ENCODE measurements at places on chromosomes 2 and 18. TPM values are rescaled to one million over a fixed set of nuclear protein-coding genes. Genes with fewer than 3 reads are reported as not detected.
A peak's percentile ranks its signal among the peaks of the same experiment; 100 is the strongest.

The CREG2 gene
- total RNA-seq: not detected

The ONECUT2 gene
- 0.05 TPM for total RNA-seq

GRCh38 chr2:154361276-154361675, 337.2 kb upstream of the KCNJ3 start:
- no peaks in the 10 kb centered on the region for H3K4me1 ChIP-seq
- no peaks in the 10 kb centered on the region for H3K36me3 ChIP-seq
- H3K27ac ChIP-seq: no peak overlapping the region
- H3K27me3 ChIP-seq: peaks cover under 1% of the 10 kb centered on the region

DNA sequence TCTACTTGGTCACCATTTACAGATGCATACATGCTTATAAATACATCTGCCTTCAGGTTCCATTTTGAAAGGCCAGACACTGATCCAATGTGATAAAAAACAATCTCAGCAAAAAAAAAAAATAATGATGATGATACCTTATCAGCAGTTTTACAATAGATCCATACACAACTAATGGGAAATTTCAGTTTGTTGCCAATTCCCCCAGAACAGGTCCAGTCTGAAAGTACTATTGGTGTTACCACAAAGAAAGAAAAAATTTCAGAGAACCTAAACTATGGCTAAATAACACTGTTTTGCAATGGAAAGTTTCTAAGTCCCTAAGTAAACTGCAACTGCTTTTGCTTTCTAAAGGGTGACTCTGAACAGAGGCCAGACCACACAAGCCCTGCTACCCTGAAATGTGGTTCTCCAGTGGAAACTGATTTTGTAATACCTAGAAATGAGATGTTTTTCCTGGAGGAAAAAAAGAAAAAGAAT, 54.1 kb downstream of the LPIN2 start:
- DNase-seq: no peak
- peak overlapping the region; percentile 86 for H3K27ac ChIP-seq
- H3K27me3 ChIP-seq: no peaks in the 10 kb centered on the region
- no peak overlapping the region for H3K4me3 ChIP-seq
- peaks cover 16% of the 10 kb centered on the region for H3K36me3 ChIP-seq
- peaks cover 54% of the 10 kb centered on the region for H3K4me1 ChIP-seq

DNA sequence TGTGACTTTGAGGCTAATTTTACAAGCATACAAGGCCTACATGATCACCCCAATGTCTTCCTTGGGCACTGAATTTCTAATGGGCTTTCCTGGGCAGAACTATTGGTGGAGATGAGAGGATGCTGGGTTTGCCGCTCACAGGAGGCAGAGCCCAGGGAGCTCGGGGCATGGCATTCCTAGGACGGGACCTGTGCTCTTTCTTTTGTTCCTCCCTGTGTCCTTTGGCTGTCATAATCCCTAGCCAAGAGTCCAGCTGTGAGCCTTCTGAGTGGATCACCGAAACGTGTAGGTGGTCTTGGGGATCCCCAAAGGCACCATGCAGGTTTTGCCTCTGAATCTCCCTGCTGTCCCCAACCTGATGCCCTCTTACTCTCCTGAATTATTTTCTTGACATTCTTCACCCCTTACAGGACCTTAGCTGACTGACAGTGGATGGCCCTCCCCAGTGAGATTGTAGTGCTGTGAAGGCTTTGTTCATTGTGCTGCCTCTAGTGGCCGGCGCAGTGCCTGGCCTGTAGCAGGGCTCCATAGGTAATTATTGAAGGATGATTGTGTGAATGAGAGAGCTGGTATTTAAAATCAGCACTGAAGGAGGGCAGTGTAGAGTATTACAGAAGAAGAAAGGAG, 221.9 kb downstream of the ZNF407 start:
- no peak for DNase-seq
- no peak overlapping the region for H3K27ac ChIP-seq
- H3K4me3 ChIP-seq: no peak overlapping the region

DNA sequence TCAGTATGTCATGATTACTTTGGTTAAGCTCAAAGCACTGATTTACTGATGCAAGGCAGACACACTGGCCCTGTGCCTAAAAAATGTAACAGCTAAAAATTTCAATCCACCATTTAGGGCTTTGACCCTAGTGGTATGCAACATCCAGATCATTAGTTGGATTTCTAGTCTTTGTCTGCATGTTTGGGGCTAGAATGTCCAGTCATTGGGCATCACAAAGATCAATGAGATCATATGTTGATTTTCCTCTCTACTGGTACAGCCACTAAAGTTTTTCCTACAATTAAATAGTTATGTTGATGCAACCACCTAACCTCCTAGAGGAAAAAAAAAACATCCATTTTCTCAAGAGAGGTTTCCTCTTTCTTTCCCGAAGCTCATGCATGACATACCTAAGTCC, 53.4 kb upstream of the REV1 start:
- peaks cover 41% of the 10 kb centered on the region for H3K4me1 ChIP-seq
- DNase-seq: no peak
- H3K4me3 ChIP-seq: peak overlapping the region; percentile 7
- peak overlapping the region; percentile 89 for H3K27ac ChIP-seq
- H3K36me3 ChIP-seq: peaks cover 12% of the 10 kb centered on the region

- no peaks in the 10 kb centered on the region for H3K27me3 ChIP-seq
- peaks cover 24% of the 10 kb centered on the region for H3K4me1 ChIP-seq
- no peaks in the 10 kb centered on the region for H3K36me3 ChIP-seq
- H3K4me3 ChIP-seq: no peak overlapping the region
- DNase-seq: no peak
These were observed 29.0 kb upstream of the CFAP36 start for GRCh38 chr2:55490554-55490953.

DNA sequence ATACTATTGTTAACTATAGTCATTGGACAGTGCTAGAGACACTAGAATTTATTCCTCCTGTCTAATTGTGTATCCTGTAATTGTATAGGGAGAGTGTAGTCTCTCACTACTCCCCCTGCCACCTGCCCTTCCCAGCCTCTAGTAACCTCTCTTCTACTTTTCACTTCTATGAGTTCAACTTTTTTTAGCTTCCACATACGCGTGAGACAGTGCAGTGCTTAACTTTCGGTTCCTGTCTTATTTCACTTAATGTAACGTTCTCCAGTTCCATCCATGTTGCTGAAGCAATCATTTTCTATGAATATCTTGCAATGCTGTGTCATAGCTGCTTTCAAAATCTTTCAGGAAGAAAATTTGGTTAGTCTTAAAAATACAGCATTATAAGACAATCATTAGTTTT, 22.8 kb upstream of the RUFY4 start:
- H3K27ac ChIP-seq: no peak overlapping the region
- H3K4me3 ChIP-seq: no peak overlapping the region
- no peaks in the 10 kb centered on the region for H3K4me1 ChIP-seq
- peaks cover 5% of the 10 kb centered on the region for H3K27me3 ChIP-seq

DNA sequence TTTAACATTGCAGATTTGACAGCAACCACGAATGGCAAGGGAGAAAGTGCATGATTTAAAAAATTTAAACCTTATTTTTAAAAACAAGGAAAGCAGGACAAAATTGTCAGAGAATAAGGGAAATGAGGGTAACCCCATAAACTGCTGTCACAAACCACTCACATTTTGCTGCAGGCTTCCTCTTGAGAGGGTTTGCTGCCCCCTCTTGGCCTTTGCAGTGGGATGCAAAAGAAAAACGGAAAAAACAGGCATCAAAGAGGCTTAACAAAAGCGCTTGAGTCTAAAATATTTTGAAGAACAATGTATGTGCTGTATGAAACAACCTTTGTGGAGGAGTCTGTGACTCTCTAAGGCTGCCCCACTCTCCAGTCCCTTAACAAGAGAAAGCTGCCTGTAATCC, 91.6 kb downstream of the TMX3 start:
- no peak for DNase-seq
- H3K27ac ChIP-seq: no peak overlapping the region
- no peaks in the 10 kb centered on the region for H3K27me3 ChIP-seq
- no peak overlapping the region for H3K4me3 ChIP-seq
- no peaks in the 10 kb centered on the region for H3K4me1 ChIP-seq
